ENCODE measurements at places on chromosomes 5 and 9.

- no peak for DNase-seq
Measured at GRCh38 chr9:18720691-18721090, 246.7 kb downstream of the ADAMTSL1 start.

DNA sequence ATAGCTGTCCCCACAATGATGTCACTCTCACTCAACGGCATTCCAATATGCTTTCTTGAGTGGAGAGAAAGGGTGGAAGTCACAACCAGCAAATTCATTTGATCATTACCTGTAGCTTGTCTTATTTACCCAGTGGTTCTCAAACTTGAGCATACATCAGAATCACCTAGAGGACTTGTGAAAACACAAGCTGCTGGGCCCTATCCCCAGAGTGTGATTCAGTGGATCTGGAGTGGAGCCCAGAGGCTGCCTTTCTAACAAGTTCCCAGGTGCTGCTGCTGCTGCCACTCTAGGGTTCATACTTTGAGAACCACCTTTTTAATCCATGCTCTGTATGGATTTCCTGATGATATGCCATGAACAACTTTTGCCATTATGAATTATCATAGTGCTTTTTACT lies 94.7 kb downstream of the KLHL3 start:
- DNase-seq, result no peak

- no peak for DNase-seq
Measured at GRCh38 chr9:127917603-127918002, 762 bp upstream of the ST6GALNAC4 start.

- peak; percentile 48 for DNase-seq
Measured at GRCh38 chr9:97307091-97307490, 368 bp upstream of the CCDC180 start.

- no peak for DNase-seq
Measured at GRCh38 chr5:179866241-179867078, 7.8 kb upstream of the MRNIP start.

DNA sequence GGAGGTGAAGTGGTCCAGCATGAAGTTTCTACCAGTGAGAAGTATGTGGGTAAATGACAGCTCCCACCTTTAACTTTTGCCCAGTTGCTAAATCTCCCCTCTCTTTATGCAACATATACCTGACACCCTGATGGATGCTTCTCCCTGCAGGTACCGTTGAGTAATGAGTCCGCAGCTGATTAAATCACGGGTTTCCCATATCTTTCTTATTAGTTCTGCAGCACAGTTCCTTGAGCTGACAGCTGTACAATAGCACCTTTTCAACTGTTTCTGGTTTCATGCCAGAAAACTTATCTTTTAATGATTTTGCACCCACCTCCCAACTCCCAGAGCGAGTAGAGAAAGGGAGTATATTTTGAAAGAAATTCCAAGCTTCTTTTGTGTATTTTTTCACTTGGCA lies 161.0 kb upstream of the TUT7 start:
- DNase-seq, result no peak

- DNase-seq, result no peak
Measured at GRCh38 chr9:9041756-9042155, 1242.2 kb upstream of the DMAC1 start.

Measured in left renal cortex interstitium (tissue), 4 donors.